COLO829 (cell line): ENCODE measurements at places on chromosomes 12 and 14.

- DNase-seq: no peak
These were observed 27.9 kb upstream of the ATP2A2 start for GRCh38 chr12:110253176-110253575.

DNA sequence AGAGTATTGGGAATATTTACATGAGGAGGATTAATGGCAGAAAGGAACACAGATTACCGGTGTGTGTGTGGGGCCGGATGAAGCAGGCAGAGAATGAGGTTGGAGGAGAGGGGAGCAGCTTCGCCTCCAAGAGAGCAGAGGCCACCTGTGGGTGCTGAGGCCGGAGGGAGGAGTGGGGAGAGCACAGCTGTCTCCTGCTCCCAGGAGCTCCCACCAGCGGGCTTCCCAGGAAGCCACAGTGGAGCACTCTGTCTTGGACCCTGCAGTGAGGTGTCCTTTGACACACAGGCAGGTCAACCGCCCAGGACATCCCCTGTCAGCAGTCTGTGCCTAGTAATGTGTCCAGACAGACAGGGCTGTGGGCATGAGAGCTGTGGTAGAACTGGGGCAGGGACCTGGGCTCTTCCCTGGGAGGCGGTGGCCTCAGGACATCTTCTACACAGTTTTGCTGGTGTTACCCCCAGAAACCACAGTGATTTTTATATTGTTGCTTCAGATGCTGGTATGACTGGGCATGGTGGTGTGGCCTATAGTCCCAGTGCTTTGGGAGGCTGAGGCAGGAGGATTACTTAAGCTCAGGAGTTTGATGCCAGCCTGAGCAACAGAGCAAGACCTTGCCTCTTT lies 18.5 kb upstream of the AMN start:
- DNase-seq: no peak

DNA sequence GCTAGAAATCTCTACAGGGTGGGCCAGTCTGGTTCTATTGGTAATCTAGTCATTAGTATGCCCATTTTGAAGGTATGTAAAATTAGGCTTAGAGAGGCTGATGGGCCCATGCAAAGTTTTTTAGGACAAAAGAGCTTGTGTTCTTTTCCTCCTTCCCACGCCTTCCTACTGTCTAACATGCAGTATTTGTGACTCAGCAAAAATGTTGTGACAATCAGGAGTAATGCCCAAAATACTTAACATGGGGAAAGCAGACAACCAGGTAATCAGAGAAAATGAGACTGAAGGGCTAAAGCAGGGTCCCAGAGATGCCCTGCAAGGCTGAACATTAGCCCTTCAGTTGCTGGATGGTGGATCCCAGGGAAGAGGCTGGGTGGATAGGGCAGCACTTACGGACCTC lies 437.9 kb downstream of the BCL11B start:
- peak; percentile 13 for DNase-seq

DNA sequence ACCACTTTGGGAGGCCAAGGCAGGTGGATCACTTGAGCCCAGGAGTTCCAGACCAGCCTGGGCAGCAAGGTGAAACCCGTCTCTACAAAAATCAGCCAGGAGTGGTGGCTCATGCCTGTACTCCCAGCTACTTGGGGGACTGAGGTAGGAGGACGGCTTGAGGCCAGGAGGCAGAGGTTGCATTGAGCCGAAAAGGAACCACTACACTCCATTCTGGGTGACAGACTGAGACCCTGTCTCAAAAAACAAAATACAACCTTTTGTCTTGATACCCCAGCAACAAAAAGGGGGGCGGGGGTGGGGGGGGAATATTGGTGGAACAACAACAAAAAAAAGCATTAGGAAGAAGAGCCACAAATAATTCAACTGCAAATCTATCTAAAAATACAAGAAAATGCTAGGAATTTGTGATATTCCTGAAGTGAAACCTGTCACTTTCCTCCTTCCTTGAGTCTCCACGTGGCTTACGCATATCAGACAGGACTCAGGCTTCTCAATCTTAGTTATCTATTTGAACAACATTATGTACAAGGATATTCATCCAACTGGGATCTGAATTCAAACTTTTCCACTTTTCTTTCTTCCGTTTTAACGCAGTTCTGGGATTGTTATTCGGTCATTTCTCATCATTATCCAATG lies 1.3 kb downstream of the R3HDM2 start:
- no peak for DNase-seq

GRCh38 chr14:79584679-79585078 lies 626.6 kb downstream of the DIO2 start:
- DNase-seq: no peak

DNA sequence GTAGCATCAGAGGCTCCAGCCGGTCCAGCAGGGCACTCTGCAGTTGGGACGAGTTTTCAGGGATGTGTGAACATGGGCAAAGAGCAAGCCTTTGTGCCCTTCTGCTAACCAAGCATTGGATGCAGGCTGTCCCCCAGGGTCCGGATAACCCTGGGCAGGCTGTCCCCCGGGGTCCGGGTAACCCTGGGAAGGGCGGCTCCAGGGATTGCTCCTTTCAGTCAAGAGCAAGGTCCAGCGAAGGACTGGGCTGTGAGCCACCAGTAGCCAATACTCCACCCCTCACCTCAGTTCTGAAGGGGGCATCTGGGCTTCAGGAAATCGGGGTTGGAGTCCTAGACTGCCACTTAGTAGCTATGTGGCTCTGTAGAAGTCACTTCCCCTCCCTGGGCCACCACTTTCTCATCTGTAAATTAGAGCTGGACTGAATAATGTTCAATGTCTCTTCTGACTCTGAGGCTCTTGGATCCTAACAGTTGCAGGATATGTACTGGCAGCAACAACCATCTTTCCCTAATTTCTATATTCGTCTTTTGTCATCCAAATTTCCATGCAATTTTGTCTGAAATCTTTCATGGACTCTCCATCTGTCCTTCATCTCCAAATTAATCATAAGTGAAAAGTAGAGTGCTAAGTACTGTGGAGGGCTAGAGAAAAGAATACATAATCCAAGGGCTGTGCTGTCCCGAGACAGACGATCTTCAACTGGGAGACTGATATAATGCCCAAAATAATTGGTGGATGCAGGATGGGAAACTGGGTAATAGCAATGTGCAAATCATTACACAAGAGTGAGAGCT lies 137.4 kb upstream of the NTF3 start:
- no peak for DNase-seq

GRCh38 chr14:56248442-56248841 lies 130.2 kb downstream of the PELI2 start:
- DNase-seq: no peak

GRCh38 chr14:72613231-72613974 lies 280.5 kb downstream of the DPF3 start:
- DNase-seq: no peak

GRCh38 chr12:121982950-121983349 lies 38.7 kb upstream of the BCL7A start:
- DNase-seq: no peak

DNA sequence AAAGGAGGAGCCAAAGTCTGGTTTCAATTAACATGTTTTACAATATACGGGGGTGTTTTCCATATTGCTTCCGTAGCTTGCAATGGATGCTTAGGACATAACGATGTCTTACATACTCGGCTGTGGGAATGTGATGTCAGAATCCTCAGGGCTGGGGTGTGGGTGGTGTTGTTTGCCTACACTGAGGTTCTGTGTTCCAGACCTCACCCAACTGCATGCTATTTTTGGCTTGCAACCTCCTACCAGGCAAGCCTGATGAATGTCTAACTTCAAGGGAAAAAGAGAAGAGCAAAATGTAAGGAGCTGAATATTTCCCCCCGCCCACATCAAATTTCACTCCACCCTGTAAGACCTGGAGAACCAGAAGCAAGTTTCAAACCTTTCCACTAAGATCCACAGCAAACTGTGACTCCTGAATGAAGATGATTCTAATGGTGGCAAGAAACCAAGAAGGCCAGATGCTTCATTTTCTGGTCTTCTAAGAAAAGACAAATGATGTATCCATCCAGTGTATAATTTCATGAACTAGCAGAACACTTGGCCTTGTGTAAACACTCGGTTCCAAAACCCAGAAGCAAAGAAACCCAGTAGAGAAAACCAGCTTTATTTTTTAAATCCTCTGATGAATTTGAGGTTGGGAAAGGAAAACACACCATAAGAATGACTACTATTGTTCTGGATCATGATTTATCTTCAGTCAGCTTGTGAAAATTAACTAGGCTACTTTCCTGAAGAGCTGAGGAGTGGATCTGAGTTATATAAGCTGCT lies 227.9 kb downstream of the DACT1 start:
- DNase-seq: peak; percentile 56

DNA sequence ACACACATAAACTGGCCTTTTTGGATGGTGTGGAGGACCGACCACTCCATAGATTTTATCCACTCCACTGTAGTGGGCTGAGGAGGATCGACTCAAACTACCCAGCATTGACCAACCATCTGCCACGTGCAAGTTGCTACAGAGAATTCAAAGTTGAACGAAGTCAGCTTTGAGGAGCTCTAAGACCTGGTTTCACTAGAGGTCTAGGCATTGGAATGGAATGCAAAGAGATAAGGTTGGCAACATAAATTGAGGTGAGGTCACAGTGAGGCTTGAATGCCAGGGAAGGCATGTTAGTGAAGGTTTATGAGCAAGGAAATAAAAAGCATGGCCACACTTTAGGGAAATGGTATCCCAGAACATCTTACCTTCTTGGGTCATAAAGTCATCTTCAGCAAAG lies 14.5 kb downstream of the VWF start:
- DNase-seq: no peak
